ENCODE measurements at places on chromosomes 3 and 15. TPM values are rescaled to one million over a fixed set of nuclear protein-coding genes. Genes with fewer than 3 reads are reported as not detected.

DNA sequence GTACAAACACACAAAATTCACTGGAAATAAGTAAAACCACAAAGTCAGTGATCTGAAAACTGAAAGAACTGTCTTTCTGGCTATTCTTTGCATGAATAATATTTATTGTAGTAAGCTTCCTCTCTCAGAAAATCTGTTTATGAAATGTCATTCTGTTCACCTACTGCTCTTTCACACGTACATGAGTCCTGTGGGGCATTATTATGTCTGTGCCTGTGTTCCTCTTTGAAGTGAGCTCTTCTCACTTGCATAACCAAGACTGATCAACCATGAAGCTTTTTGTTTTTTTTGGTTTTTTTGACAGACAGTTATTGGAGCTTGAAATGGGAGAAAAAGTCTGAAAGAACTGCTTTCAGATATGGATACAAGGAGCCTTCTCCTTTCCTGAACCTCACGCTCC is 195.8 kb downstream of the PLCH1 start:
- no peak for DNase-seq

DNA sequence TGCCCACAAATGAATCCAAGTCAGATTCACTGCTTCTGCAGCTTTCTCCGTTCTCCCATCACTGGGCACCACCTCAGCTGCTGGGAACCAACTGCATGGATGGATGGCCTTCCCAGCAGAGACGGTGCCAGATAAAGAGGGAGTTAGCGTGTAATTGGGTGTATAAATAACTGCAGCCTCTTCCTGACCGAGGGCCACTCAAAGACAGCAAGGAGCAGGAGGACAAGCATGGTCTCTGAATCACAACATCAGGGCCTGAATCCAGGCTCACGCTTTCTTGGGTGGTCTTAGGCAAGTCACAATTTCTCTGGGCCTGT is 31.7 kb downstream of the TSPAN3 start:
- DNase-seq: no peak

DNA sequence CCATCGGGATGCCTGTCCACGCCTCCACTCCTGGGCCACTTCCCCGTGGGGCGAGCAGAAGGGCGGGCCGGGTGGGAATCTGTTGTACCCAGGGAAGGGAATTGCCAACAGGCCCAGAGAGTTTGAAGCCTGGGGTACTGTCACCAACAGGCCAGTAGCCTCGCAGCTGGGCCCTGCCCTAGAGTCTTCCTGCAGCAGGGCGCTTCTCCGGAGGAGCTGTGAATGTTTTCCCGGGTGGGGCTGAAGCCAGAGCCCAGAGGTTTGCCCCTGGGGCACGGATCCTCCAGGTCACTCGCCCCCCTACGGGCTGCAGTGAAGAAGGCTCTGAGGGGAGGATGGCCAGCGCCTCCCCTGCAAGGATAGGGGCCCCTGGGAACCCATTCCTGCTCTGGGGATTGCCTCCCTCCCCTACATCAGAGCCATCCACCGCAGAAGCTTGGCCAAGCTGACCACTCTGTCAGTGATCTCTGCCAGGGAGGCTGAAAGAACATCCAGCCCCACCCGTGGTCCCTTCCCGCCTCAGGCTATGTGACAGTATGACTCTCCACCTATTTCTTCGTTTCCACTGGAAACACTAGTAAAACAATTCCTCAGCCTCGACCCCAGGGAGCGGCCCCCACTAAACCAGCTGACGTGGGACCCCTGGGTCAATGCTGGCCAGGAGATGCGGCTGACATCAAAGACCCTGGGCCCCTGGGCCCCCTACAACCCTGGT is 16.8 kb downstream of the CIDEC start:
- DNase-seq: no peak

GRCh38 chr15:90400759-90401314 is 12.8 kb downstream of the IQGAP1 start:
- DNase-seq: peak; percentile 21

- no peak for DNase-seq
Observed at GRCh38 chr3:45362758-45363157, 25.6 kb upstream of the LARS2 start.

GRCh38 chr15:93803421-93804152 is 427.8 kb upstream of the MCTP2 start:
- no peak for DNase-seq

- DNase-seq: no peak
Observed at GRCh38 chr15:91126080-91126479, 26.0 kb downstream of the SV2B start.

- DNase-seq: no peak
Observed at GRCh38 chr15:62306851-62307504, 141.9 kb upstream of the C2CD4B start.

DNA sequence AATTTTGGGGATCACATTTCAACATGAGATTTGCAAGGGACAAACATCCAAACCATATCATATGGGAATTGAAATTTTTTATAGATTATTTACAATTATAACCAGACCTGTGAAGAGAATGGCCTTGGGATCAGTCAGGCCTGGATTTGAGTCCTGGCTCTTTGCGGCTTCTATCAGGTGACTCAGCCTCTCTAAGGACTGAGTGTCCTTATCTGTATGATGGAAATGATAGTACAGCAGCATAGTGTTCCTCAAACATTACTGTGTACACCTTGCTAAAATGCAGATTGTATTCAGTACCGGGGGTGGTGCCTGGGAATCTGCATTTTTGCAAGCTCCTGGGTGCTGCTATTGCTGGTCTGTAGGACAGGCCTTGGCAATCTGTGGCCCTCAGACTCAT is 206.7 kb upstream of the PROK2 start:
- DNase-seq: no peak

- no peak for DNase-seq
Observed at GRCh38 chr15:60830479-60830878, 351.5 kb upstream of the ICE2 start.

DNA sequence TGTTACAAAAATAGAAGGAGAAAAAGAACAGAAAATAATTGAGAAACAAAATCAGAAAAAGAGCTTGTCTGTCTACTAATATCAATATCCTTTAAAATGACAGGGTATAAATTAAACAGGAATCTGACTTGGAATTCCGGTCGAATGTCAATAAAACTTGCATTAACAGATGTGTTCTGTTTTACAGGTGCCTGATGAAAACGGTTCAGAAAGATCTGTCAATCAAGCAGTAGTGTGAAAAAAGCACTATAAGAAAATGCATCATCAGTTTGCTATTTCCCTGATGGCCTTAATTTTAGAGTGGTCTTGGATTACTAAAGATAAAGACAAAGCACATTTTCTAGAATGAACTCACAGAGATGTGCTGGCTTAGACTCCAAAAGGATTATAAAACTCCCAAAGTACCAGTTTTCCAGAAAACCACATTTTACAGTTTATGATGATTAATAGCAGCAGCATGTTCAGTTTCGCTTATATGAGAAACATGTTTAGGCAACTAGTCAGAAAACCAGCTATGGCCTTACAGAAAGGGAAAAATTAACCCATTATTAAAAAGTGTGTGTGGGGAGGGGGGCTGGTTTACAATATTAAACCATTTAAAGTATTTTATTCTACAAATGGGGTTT is 8.2 kb upstream of the C3orf38 start:
- DNase-seq: no peak

- DNase-seq: no peak
Observed at GRCh38 chr3:8606701-8607231, 37.8 kb downstream of the SSUH2 start.

DNA sequence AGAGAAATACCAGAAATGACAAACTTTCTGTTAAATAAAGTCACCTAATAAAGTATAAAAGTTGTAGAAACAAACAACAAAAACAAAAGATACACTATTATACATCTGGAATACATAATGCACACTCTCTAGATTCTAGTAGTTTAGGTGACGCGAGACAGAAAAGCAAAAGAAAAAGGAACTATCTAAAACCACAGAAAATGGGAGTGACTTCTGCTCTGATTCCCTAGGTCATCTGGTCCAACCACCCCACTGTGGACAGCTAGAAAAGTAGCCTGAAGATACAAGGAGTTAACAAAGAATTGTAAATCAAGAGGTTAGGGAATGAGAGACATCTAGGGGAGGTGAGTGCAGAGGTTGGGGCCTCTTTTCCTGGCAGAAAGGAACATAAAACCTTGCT is 39.1 kb downstream of the DHX36 start:
- no peak for DNase-seq

DNA sequence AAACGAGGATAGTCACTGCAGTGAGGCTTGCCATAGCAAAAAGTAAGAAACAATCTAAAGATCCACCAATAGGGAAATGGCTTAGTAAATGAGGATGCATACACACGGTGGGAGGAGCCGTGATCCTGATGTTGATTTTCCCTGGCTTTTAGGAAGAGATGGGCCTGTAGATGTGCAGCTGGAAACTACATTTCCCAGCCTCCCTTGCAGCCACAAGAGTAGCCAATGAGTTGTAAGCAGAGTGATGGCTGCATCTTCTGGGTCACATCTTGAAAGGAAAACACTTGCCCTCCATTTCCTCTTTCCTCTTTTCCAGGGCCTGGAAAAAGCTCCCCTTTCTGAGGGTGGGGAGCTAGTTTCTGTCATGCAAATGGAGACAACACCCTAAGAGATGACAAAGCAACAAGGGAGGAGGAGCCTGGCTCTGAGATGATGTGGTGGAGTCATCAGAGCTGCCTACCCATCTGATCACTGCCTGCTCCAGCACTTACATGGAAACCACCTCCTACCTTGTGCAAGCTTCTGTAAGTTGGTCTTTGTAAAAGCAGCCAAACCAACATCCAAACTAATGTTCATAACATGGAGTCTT is 139.1 kb downstream of the TLE3 start:
- no peak for DNase-seq

DNA sequence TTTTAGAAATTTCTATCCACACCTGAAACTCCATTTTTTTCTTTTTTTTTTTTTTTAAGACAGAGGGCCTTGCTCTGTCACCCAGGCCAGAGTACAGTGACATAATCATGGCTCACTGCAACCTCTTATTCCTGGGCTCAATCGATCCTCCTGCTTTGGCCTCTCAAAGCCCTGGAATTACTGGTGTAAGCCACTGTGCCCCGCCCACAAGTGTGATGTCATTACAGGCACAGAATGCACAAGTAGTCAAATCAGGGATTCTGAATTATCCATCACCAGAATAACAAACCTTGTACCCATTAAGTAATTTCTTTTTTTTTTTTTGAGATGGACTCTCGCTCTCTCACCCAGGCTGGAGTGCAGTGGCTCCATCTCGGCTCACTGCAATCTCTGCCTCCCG is 1.9 kb downstream of the UQCRC1 start:
- no peak for DNase-seq

GRCh38 chr15:26772154-26773066 is at the start of gene GABRB3:
TSS of gene GABRB3 (minus strand) at chr15:26773066.
- DNase-seq: no peak

- DNase-seq: no peak
Observed at GRCh38 chr3:145124900-145125678, 1035.9 kb downstream of the PLOD2 start.

GRCh38 chr15:52144656-52145178 is 32.1 kb upstream of the BCL2L10 start:
- DNase-seq: no peak

GRCh38 chr15:64997745-64998375 is 8.1 kb upstream of the SPG21 start:
- no peak for DNase-seq

GRCh38 chr15:68126396-68126795 is 72.3 kb downstream of the PIAS1 start:
- DNase-seq: no peak

DNA sequence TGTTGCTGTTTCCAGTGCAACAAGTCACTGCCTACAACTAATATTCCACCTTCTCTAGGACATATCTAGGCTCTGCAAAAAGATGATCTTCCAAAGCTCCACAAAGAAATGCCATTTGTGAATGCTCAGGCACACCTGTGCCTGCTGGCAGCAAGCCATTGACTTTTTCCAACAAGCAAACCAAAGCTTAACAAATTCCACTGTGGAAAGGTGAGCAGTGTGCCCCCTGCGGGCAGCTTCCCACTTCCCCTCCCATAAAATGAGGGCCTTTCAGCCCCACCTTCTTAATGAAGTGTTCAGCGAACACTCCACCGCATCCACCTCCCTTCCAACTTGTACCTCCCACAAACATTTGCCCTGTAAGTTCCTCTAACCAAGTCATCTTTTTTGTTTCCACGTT is 157.5 kb upstream of the SLC24A5 start:
- DNase-seq: no peak

- no peak for DNase-seq
Observed at GRCh38 chr15:75380773-75381172, 12.4 kb upstream of the MAN2C1 start.

GRCh38 chr3:67357610-67358458 is 296.6 kb downstream of the SUCLG2 start:
- no peak for DNase-seq

- no peak for DNase-seq
Observed at GRCh38 chr15:32709295-32710033, 8.3 kb upstream of the GREM1 start.

GRCh38 chr3:155342344-155342743 is 48.9 kb upstream of the STRIT1 start:
- DNase-seq: no peak

- DNase-seq: no peak
Observed at GRCh38 chr15:44836094-44836493, 99.8 kb downstream of the TRIM69 start.

DNA sequence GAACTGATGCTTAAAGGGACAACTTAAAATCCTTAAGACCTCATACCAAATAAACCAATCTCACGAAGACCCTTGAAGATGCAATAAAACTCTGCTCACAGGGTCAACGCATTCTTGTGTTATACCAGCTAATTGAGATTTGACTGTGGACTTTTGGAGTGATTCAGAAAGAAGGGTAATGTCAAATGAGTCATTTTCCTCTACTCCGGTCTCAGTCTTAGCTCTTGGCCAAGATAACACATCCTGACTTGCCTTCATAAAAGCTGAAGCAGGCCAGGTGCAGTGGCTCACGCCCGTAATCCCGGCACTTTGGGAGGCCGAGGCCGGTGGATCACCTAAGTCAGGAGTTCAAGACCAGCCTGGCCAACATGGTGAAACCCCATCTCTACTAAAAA is 3.8 kb downstream of the PKM start:
- DNase-seq: no peak

GRCh38 chr15:98387866-98388265 is 260.5 kb upstream of the IGF1R start:
- no peak for DNase-seq

- DNase-seq: no peak
Observed at GRCh38 chr3:59821274-59821673, 771.4 kb upstream of the CFAP20DC start.

GRCh38 chr3:33105341-33105948 is 8.4 kb upstream of the CRTAP start:
- DNase-seq: no peak

CADPS gene
- not detected for total RNA-seq

NR1I2 gene
- total RNA-seq: not detected

GABRG3 gene
- not detected for total RNA-seq

SCN11A gene
- not detected for total RNA-seq

FAM98B gene
- 10.9 TPM for total RNA-seq

SLTM gene
- 77.8 TPM for total RNA-seq

TWF2 gene
- total RNA-seq: 31.6 TPM

FAM107A gene
- 5.0 TPM for total RNA-seq

SIDT1 gene
- 4.2 TPM for total RNA-seq

GPR27 gene
- total RNA-seq: 2.1 TPM

KBTBD13 gene
- not detected for total RNA-seq

MAP6D1 gene
- total RNA-seq: 2.7 TPM

PRR23C gene
- total RNA-seq: not detected

PRICKLE2 gene
- 18.3 TPM for total RNA-seq

PLA2G4D gene
- 0.23 TPM for total RNA-seq

ZNF860 gene
- total RNA-seq: 2.5 TPM

KY gene
- total RNA-seq: not detected

ADGRG7 gene
- total RNA-seq: not detected

SLC7A14 gene
- under 0.01 TPM for total RNA-seq
